ENCODE measurements at places on chromosomes 3 and 15.

DNA sequence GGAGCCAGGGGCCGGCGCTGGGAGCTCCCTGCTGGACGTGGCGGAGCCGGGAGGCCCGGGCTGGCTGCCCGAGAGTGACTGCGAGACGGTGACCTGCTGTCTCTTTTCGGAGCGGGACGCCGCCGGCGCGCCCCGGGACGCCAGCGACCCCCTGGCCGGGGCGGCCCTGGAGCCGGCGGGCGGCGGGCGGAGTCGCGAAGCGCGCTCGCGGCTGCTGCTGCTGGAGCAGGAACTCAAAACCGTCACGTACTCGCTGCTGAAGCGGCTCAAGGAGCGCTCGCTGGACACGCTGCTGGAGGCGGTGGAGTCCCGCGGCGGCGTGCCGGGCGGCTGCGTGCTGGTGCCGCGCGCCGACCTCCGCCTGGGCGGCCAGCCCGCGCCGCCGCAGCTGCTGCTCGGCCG lies 1.5 kb downstream of the SMAD6 start:
- no peak for DNase-seq

DNA sequence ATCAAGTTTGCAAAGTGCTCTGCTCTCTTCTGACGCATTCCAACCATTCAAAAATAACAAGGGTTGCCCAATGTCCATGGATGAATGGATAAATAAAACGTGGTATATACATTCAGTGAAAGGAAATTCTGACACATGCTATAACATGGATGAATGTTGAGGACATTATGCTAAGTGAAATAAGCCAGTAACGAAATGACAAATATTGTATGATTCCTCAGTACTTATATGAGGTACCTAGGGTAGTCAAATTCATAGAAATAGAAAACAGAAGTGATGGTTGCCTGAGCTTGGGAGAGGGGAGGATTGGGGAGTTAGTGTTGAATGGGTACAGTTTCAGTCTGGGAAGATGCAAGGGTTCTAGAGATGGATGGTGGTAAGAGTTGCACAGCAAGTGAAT lies 33.9 kb downstream of the SH3BP5 start:
- DNase-seq = no peak

GRCh38 chr15:48001393-48002039 lies 119.3 kb upstream of the SLC24A5 start:
- DNase-seq = no peak

- DNase-seq = no peak
Observed at GRCh38 chr3:61626484-61626883, 65.1 kb downstream of the PTPRG start.

- no peak for DNase-seq
Observed at GRCh38 chr15:91465696-91466095, 365.6 kb downstream of the SV2B start.

- no peak for DNase-seq
Observed at GRCh38 chr15:83971992-83972391, 263.6 kb upstream of the GOLGA6L4 start.

DNA sequence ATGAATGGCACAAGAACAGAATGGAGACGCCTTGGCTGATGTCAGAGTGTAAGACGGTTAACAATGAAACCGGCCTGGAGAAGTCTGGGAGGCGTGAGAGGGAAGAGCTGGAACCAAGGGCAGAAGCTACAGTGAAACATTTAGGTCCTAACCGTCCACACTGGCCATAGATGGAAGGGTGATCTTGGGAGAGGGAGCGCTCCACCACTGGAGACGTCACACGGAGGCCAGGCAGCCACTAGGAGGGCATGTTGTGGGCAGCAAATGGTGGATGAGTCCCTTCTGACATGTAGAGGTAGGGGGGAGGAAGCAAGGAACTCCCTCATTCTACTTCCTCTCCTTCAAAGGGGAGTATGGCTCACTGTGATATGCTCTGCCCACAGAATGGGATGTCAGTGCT lies 23.8 kb downstream of the FEM1B start:
- DNase-seq = no peak

GRCh38 chr3:115090712-115091111 lies 56.4 kb downstream of the ZBTB20 start:
- DNase-seq = no peak

DNA sequence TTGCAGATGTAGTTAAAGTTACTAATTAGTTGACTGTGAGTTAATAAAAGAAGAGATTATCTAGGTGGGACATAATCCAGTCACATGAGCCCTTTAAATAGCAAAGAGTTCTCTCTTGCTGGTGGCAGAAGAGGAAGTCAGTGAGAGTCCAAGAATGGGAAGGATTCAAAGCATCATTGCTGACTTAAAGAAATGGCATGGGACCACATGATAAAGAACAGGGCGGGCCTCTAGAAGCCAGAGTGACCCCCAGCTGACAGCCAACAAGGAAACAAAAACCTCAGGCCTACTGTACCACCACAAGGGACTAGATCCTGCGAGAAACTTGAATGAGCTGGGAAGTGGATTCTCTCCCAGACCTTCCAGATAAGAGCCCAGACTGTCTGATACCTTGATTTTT lies 447.2 kb upstream of the CCDC54 start:
- no peak for DNase-seq

GRCh38 chr3:45498532-45498931 lies 96.0 kb upstream of the LIMD1 start:
- no peak for DNase-seq

- no peak for DNase-seq
Observed at GRCh38 chr3:112956351-112956750, 18.6 kb downstream of the CD200R1 start.

DNA sequence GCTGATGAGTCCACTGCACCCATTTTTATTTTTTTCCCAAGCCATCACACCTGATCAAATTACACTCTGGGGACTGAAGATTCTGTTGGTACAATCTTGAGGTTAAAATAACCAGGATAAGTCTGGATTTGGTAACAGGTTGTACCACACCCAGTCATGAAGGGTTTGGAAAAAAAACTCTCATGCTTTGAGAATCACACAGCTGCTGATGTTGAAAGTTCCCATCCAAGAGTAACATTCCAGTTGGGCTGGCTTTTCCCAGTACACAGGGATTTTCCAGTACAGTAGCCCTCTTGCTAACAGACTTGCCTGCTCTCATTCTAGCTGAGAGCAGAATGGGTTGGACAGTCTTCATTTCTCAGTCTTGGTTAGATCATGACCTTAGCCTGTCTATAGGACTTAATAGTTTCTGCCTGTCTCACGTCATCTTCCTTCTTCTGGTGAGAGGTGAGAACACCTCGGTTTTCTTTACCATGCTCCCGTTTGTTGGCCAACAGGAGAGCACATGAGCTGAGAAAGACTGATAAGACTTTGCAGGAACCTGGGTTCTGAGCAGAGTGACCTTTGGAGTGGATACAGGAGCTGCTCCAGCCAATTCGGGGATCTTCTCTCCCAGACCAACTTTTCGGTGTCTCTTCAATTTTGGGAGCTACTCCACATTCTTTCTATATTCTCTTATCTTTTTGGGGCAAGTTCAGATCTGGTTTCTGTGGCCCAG lies 300.1 kb upstream of the LYSMD4 start:
- DNase-seq = no peak

Data from stimulated activated CD8-positive, alpha-beta memory T cell treated with anti-CD3 and anti-CD28 coated beads, Interleukin-4, amount 100 ng/mL, for 4 hours (primary cell).